ENCODE measurements at places on chromosomes 3 and 15.
A peak's percentile ranks its signal among the peaks of the same experiment; 100 is the strongest.

GRCh38 chr3:113231827-113232253, 20.5 kb downstream of the BOC start:
- DNase-seq: no peak

DNA sequence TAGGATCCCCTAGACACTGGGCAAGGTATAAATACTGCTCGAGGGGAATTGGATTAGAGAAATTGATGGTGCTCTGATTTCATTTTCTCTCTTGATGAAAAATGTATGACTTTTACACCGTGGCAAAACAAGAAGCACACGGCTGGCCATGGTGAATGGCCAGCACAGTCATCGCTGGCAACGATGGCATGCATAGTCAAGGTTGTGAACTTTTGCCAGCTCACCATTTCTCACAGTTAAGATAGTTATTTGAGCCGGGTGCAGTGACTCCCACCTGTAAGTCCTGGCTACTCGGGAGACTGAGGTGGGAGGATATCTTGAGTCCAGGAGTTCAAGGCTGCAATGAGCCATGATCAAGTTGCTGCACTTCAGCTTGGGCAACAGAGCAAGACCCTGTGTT, 95.4 kb downstream of the HMG20A start:
- DNase-seq: no peak

DNA sequence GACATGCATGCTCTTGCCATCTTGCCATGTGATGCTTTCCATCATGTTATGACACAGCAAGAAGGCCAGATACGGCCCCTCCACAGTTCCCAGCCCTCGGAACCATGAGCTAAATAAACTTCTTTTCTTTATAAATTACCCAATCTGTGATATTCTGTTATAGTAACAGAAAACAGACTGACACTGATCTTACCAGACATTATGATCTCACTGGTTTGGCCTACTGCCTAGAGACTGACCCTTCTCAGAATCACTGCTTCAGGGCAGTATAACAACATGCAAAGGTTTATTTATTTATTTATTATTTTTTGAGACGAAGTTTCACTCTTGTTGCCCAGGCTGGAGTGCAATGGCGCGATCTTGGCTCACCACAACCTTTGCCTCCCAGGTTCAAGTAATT, 14.0 kb downstream of the ZNF619 start:
- DNase-seq: no peak

GRCh38 chr3:46882377-46883053, 5.0 kb downstream of the PTH1R start:
- DNase-seq: peak; percentile 56

GRCh38 chr3:177421481-177421785, 224.2 kb upstream of the TBL1XR1 start:
- no peak for DNase-seq

DNA sequence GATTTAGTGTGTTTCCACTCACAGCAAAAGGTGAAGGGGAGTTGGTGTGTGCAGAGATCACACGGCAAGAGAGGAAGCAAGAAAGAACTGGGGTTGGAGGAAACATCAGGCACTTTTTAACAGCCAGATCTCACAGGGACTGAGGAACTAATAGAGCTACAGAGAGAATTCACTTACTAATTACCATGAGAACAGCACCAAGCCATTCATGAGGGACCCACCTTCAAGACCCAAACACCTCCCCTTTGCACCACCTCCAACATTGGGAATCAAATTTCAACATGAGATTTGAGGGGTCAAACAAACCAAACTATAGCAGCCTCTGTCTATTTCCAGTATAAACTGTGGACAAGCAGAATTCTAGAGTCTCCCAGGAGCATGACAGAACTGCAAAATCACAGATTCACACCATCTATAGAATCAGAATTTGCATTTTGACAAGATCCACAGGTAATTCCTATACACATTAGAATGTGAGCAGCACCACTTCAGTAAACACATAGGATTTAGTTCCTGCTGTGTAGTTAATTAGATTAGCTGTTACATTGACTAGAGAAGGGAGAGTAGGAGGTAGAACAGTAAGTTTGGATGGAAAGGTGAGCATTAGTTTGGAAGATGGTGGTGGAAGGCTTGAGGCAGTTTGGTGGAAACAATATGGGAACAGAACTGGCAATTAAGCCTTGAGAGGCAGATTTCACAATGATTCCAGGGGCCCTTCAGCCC, 311.7 kb downstream of the NSUN3 start:
- no peak for DNase-seq

DNA sequence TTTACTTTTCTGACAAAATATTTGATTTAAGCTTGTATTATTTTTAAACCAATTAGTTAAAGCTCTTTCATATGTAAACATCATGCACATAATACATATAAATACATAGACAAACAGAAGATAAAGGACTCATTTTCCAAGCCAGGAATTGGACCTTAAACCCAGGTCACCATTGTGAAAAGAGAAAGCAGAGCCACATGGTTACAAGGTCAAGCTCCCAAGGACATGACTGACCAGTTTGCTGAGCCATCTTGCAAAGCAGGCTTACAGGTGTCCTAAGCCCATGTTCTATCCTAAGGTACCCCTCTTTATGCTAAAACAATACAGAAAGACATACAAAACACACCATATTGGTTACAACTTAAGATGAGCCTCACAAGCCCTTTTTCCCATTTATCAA, 50.5 kb upstream of the DNAJC19 start:
- DNase-seq: no peak

- DNase-seq: no peak
These were observed 29.4 kb upstream of the AP3B2 start for GRCh38 chr15:82739086-82739485.

DNA sequence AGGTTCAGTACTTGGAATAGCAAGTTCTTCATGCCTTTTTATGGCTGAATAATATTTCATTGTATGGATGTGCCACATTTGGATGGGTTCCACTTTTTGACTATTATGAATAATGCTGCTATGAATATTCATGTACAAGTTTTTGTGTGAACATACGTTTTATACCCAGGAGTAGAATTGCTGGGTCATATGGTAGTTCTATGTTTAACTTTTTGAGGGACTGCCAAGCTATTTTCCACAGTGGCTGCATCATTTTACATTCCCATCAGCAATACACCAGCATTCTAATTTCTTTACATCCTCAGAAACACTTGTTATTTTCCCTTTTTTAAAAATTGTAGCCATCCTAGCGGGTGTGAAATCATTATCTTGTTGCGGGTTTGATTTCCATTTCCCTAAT, 76.0 kb upstream of the PRR20G start:
- DNase-seq: no peak

GRCh38 chr3:35404571-35404970, 234.8 kb upstream of the ARPP21 start:
- no peak for DNase-seq

- DNase-seq: no peak
These were observed 91.2 kb downstream of the DUT start for GRCh38 chr15:48422401-48422800.

DNA sequence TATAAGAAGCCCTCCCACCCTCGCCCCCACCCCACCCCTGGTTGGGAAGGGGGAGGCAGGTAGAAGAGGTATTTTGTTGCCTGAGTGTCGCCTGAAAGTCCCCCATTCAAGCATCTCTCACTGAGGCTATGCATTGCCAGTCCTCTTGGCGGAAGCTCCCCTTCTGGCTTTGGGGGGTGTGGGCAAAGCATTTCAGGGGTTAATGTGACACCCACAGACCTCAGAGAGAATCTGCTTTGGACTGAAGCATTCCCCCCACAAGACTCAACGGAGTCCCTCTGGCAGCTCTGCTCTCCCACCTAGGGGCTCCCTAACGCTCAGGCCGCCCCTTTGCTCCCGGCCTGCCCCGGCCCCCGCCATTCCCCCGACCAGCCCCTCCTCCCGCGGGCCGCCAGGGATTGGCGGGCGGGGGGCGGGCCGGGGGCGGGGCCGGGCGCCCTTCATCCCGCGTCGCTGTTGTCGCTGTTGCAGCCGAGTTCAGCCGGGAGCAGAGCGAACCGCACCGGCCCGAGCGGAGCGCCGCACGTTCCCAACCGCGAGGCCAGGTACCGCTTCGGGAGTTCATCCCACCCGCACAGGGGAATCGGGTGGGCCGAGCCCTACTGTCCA, at the start of gene SLC38A3:
Gene SLC38A3, plus strand, starts transcription at position 468 of the 609 bp plus-strand sequence. CDS start 8,929 bp downstream, outside the sequence.
- DNase-seq: peak; percentile 68

DNA sequence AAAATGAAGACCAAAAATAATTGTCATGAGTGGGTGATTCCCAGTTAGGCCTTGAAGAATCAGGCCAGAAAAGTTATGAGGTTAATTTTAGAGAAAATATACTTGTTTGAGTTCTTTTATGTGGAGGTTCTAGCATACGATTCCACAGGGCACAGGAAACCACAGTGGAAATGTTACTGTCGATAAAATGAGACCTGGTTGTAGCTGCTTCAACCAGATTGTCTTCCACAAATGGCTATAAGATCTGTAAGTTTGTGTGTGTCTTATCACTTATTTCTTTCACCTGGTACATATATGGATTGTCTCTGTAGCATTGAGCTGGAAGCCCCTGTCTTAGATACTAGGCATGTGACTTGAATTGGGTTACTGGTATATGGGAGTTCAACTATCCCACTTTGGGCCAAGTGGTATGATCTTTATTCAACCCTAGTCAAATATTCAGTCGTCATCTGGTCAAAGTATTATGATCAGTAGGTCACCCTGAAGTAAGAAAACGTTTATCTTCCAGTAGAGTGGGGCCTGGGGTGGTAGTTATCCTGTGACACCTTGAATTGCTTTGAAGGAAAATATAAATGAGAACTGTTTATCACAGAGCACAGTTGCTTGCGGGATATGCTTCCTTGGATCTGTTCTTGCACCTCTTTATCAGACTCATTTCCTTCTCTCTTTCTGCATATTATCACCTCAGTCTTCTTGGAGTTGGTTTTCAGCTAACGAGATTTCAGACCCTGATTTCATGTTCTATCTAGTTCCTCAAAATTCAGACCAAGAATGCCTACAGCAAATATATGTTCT, 21.5 kb upstream of the ZNF609 start:
- DNase-seq: no peak

- DNase-seq: no peak
These were observed 1641.7 kb downstream of the OTOL1 start for GRCh38 chr3:163138258-163138657.

GRCh38 chr3:193825617-193826016, 232.6 kb downstream of the OPA1 start:
- no peak for DNase-seq

DNA sequence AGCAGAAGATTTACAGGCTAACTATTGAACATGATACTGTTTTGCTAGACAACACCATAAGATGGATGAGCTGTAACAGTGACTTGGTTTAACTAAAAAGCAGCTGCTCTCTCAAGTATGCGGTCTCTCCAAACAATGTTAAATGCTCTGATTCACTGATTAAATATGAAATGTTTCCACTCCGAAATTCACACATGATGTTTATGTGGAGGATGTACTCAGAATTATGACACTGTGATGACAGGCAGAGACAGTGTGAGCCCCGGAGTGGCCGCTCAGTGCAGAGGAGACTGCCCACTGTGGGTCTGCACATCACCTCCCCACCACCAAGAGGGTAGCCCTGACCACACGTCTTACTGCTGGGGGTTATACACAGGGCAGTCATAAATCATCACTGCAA, 83.9 kb upstream of the MEX3B start:
- DNase-seq: no peak

DNA sequence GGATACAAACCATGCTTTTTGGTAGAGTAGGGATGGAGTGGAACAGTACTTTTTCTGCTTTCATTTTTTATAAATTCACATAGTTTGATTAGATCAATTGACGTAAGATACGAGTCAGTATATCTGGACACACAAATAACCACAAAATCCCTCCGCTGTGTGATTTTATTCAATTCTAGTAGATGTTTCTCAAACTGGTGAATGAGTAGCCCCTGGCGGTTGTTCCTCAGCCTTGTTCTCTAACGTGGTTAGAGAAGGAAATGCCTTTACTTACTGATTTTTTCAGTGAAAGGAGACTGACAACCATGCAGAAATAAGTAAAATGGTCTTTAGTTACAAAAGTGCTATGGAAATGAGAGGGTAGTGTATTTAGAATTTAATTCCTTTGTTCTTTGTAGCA, 161.0 kb downstream of the TCF12 start:
- DNase-seq: no peak

GRCh38 chr3:154775821-154776548, 304.1 kb upstream of the MME start:
- DNase-seq: no peak

DNA sequence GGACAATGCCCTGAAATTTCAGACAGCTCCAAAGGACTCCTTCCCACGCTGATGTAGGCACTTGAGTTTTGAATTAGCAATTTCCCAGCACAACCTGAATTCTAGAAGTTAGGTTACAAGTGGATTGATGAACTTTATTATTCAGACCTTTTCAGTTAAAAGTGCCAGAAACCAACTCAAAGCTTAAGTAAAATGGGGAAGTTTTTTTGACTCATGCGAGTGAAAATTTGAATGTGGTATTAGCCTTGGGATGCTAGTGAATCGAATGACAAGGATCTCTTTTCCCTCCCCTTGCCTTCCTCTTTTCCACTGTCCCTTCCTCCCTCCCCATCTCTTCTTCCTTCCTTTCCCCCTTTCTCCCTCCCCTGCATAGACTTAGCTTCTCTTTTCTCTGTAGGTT, 295.1 kb upstream of the PROK2 start:
- no peak for DNase-seq

DNA sequence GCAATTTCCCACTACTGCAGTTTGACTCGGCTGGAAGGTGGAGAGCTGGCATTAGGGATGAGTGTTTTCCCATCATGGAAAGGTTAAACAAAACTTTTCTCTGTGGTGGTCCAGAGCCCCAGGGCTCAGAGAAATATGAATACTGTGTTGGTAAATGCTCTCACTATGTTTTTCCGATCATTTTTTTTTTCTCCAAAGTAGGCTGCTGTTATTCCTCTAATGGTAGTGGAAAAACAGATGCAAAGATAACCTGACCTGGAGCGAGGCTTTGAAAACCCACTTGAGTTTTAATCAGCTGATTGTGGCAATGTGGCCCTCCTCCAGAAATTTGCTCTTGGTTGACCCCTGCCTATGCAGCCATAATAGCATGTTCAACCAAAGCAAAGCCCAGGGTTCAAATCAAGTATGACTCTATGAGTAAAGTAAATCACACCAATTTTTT, 320.8 kb upstream of the CTNNB1 start:
- no peak for DNase-seq

DNA sequence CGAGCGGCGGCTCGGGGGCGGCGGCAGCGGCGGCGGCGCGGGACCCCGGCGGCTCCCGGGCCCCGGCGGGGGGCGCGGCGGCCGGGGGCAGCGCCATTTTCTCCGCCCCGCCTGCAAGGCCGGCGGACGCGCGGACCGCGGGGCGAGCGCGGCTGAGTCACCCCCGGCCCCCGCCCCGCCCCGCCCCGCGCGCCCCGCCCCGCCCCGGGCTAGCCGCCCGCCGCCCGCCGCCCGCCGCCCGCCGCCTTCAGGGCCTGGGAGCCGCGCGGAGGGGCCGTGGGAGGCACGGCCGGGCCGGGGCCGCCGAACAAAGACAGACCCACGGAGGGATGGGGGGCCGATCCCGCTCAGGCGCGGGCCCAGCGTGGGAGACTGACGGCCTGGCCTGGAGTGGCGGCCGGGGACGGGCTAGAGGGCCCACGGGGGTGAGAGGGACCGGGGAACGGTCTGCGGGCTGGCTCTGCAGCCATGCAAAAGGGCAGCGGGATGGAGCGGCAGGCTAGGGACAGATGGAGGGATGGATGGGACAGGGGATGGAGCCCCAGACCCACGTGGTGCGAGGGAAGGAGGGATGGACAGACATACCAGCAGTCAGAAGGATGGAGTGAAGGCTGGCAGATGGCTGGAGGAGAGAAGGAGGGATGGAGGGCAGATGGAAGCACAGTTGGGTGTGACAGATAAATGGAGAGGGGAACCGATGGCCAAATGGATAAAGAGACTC, at the start of gene EIF4E3:
Gene EIF4E3, minus strand, starts transcription at position 132 of the 721 bp plus-strand sequence. Its CDS starts 35 bp downstream, at position 97.
- peak; percentile 67 for DNase-seq

Data from glutamatergic neuron (in vitro differentiated cells).